ENCODE measurements at places on chromosomes 3 and 15.

GRCh38 chr3:11356269-11356668, 84.1 kb downstream of the ATG7 start:
- DNase-seq = no peak

DNA sequence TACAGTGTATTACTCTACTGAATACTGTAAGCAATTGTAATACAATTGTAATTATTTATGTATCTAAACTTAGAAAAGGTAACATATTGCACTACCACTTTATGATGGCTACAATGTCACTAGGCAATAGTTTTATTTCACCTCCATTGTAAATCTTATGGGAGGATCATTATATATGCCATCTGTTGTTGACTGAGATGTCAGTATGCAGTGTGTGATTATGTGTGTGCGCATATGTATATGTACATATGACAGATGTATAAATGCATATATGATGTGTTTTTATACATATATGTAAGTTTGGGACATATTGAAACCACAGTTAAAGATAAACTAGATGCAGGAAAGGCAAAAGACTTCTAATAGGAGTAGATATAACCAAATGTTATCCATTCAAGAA, 8.5 kb downstream of the IGSF10 start:
- no peak for DNase-seq

DNA sequence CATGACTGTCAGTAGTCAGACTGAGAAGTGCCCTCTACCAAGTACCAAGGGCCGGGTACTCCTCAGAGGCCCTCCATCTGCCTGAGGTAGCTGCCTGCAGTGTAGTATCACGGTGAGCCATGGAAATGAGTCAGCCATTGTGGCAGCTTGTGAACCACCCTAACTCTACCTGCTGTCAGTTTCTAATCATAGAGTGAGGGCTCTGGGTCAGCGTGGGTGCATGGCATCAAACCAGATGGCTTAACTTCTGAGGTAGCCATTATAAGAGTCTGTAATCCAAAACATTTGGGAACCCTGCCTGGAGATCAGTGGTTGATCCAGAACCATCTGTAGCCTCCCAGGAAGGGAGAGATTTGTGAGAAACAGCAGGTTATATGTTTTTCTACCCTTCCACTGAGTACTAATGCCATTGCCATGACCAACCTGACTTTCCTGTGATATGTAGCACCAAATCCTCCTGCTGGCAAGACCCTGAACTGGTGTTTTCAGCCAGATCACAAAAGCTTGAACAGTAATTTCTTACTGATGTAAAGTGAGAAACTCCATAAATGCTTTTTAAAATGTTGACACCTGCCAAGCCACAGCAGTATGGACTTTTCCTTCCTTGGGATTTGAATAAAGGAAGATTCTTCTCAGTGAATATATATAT, 38.9 kb downstream of the ABHD2 start:
- no peak for DNase-seq

DNA sequence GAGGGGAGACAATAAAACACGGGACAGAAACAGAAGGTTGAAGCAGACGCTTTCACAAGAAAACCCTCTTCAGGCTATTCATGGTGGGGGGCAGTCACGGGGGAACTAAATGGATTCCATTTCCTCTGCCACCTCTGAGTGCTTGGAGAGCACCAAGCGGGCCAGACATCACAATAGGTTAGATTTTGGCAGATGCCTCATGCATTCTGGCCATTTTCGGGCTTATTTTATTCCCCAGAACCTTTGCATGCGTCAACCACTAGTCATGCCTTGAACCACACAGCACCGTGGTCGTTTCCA, 82.2 kb downstream of the RORA start:
- no peak for DNase-seq

DNA sequence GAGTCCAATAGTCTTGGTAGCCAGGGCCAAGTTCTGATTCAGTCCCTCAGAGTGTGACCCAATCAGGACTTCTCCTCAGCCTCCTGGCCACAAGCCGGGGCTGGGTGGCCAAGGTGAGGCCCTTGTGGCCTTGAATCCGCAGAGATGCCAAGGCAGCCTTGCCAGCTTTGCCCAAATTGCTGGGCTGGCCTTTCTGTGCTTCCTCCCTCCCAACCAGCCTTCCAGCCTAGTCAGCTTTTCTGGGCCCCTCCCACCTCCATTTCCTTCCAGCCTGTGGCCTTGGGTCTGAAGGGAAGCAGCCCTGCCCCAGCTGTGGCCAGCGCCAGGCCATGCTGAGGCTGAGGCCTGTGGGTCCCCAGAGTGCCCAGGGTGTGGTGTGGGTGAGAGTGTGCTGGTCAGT, 34.3 kb upstream of the ANKDD1A start:
- DNase-seq = no peak

DNA sequence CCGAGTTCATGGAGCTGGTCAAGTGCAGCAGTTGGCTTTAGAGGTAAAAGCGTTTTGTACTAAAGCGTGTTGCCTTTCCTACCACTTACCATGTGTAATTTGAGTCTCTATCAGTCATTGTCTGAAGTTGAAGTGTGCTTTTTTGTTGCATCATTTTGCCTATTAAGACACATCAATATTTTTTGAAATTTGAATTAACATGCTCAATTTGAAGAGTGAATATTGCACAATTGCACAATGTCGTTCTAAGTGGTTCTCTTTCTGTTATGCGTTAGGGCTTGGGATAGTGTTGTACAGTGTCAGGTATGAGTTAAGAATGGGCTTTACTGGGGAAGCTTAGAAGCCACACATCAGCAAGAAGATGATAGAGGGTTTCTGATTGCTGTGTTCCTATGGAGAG, 84.0 kb upstream of the ACKR4 start:
- DNase-seq = no peak

DNA sequence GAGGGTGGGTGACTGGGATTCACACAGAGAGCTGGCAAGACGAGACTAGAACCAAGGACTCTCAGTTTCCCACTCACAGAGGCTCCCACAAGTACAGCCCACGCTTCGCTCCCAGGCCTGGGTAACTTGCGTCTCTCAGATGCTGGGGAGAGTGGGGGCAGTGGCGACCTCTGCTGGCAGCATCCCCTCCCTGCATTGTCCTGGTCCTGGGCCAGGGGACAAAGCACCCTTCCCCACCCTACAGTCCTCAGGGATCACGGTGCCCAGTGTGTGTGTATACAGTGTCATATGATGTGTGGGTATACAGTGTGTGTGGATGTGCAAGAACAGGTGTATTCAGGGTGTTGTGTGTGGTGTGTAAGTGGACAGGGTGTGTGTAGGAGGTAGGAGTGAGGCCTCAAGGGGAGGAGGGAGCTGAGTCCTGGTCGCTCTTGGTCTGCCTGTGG, 12.8 kb downstream of the VILL start:
- DNase-seq = no peak

- peak; percentile 62 for DNase-seq
Measured at GRCh38 chr3:125072301-125072700, 16.5 kb upstream of the HEG1 start.

GRCh38 chr3:78926523-78926922, 841.3 kb downstream of the ROBO1 start:
- no peak for DNase-seq

- DNase-seq = no peak
Measured at GRCh38 chr3:156642750-156643728, 31.4 kb upstream of the TIPARP start.

- no peak for DNase-seq
Measured at GRCh38 chr3:182527745-182528144, 265.6 kb upstream of the ATP11B start.

DNA sequence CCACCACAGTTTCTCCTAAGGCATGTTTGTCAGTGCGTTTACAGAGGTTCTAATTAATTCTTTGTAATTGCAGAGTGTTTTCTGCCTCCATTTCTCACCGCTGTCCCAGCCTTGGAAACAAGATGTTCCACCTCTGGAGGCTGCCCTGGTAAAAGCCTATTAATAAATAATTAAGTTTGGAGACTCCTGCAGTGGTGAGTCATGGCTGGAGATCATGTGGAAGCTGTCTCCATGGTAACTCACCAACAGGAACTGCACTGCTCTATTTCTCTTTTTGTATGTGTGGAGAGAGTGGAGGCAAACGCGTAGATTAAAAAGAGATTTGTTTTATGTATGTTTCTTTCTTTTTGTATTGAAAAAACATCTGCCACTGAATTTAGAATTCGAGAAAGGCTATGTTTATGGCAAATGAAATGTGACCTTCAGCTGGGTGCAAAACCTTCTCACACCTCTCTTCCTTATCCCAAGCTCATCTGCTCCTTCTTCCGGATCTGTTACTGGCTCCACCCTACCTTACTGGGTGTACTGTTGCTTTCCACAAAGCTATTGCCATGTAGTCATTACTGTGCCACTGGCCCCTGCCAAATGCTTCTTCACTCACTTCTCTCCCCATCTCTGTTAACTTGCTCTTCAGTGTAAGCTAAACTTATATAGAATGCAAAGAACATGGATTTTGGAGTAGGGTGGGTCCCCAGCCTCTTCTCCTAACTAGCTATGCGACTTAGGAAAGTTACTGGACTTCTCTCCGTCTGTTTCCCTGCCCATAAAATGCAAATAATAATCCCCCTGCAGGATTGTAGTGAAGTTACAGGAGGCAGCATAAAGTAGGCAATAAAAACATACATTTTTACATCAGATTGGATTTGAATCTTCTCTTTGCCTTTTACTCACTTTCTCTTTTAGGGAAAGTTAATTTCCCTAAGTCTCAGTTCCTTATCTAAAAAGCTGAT, 778.5 kb downstream of the NTRK3 start:
- peak; percentile 90 for DNase-seq

DNA sequence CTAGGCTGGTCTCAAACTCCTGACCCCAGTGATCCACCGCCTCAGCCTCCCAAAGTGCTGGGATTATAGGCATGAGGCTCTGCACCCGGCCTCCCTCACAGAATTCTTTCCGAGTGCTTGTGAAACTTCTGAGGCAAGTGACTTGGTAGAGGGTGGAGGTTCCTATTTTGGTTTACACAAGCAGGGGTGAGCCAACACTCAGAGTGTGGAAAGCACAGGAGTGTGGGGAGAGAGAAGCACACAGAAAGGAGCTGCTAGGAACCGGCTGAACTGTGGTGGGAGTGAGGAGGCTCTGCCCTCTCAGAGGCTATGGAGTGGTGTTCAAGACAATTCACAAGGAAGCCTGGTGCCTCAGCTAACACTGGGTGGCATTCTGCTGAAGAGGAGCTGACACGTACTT, 7.7 kb downstream of the CAPN3 start:
- DNase-seq = no peak

GRCh38 chr3:120908030-120908794, at the start of gene STXBP5L:
Gene STXBP5L, plus strand, starts transcription at chr3:120908205. Its CDS starts 1,374 bp downstream, at chr3:120909579.
- DNase-seq = peak; percentile 34

DNA sequence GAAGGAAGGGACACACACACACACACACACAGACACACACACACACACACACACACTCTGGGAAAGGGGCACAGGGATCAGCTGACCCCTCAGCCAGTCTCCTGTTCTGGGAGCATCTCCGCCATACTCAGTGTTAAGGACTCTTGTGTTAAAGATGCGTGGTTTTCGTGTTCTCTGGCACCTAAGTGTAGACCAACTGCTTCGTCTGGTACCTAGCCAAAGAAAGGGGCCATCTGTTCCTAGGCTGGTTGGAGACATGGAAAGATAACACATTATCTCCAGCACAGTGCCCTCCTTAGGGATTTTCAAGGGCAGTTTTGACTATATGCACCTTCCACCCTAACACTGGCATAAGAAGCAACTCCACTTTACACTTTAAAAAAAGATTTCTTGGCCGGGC, 65.1 kb downstream of the EPHB1 start:
- no peak for DNase-seq

- DNase-seq = no peak
Measured at GRCh38 chr3:105360003-105360402, 6.7 kb upstream of the ALCAM start.

- no peak for DNase-seq
Measured at GRCh38 chr3:45518376-45519135, 76.0 kb upstream of the LIMD1 start.

DNA sequence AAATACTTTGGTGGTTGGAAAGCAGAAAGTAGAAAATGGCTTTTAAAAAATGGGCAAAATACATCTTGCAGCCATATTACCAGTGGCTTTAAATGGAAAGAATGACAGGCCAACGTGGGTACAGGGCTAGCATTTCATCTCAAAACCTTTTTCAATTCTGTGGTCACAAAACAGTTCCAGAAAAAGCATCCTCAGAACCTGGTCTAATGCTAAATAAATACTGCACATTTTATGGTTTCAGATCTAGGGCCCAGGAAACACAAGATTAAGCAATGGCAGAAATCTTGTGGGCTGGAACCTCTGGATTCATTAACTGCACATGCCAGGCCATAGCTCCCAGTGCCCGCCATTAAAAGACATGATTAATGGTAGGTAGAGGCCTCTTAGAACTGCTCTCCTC, 470.2 kb upstream of the RASGRP1 start:
- no peak for DNase-seq

GRCh38 chr15:41850482-41851166, 12.0 kb downstream of the PLA2G4B start:
- no peak for DNase-seq

DNA sequence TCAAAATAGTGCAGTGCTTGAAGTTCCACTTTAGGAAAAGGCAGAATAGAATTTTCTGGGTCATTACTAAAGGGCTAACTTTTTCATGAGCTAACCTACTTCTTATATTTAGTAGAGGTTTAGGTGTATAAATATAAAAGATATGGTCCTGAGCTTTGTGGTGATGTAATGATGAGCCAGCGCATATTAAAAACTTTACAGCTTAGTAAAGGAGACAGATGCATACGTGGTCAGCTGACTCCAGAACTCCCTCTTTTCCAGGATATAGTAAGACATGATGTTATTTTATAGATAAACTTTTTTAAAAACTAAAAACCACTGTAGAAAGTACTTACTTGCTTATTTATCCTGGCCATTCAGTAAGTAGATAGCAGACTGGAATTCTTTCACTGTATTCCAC, 895.0 kb downstream of the CADM2 start:
- no peak for DNase-seq

DNA sequence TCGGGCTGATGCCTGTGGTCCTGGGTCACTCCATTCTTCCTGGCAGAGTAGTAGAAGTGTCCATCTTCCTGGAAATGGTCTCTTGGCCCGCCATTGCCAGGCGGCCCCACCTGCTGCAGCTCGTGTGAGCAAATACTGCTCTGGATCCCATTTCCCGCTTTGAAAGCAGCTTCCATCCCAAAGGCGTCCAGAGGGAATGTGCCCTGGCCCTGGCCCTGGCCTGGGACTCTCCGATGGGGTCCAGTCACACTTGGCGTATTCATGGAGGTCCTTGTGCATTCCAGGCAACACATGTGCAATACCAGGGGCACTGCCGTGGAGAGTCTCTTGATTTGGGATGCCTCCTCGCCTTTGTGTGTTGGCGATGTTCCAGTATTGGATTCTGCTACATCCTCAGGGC, 111.1 kb downstream of the SNRPN start:
- DNase-seq = no peak

- DNase-seq = no peak
Measured at GRCh38 chr3:160224811-160225175, 429 bp upstream of the C3orf80 start.

Data from HFFc6 (cell line).